Stimulated activated CD8-positive, alpha-beta memory T cell treated with anti-CD3 and anti-CD28 coated beads, Interleukin-7, amount 100 ng/mL, for 1 hour (primary cell): ENCODE measurements at places on chromosomes 5 and 9.

GRCh38 chr9:129919277-129919676 lies 84.0 kb downstream of the USP20 start:
- DNase-seq, result no peak

DNA sequence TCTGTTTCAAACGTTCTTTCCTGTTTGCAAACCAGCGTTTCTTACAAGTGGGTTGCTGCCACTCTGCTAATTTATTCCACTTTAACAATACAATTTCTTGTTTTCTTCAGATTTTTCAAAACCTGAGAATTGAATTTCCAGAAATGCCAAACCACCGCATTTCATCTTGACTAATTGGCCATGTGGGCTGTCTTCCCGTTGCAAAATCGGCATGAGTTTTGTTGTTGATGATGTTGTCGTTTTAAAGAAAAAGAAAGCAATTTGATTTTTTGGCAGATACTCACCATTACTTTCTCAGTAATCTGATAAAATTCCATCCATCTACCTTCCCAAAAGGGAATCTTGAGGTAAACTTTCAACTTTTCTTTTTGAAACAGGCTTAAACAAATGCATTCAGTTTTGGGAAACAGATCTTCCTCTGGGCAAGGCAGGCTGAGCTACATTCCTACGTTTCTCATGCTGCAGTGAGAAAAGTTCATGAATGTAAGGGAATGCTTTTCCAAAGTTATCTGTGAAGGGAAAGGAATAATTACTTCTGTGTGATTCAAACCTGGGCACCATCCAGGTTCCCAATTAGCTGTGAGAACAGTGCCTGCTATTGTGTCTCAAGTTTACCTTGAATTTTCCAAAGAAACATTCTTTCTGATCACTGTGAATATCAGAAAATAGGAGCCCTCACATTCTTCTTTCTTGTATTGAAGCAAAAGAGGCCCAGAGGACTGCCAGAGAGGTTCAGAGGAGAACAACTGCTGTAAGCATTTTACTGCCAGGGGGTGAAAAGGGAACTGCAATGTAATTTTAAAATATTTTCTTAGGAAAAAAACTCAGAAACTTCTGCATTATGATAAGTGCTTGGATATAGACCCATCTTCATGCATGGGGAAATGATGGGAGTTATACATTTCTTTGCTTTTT lies 100.7 kb upstream of the TUT7 start:
- DNase-seq, result no peak

- DNase-seq, result no peak
Measured at GRCh38 chr9:26727471-26727870, 165.1 kb downstream of the CAAP1 start.

GRCh38 chr5:78102500-78102899 lies 192.0 kb downstream of the AP3B1 start:
- DNase-seq, result no peak

GRCh38 chr5:31464081-31464480 lies 67.8 kb downstream of the DROSHA start:
- no peak for DNase-seq

- no peak for DNase-seq
Measured at GRCh38 chr5:163135849-163136248, 301.5 kb upstream of the CCNG1 start.

DNA sequence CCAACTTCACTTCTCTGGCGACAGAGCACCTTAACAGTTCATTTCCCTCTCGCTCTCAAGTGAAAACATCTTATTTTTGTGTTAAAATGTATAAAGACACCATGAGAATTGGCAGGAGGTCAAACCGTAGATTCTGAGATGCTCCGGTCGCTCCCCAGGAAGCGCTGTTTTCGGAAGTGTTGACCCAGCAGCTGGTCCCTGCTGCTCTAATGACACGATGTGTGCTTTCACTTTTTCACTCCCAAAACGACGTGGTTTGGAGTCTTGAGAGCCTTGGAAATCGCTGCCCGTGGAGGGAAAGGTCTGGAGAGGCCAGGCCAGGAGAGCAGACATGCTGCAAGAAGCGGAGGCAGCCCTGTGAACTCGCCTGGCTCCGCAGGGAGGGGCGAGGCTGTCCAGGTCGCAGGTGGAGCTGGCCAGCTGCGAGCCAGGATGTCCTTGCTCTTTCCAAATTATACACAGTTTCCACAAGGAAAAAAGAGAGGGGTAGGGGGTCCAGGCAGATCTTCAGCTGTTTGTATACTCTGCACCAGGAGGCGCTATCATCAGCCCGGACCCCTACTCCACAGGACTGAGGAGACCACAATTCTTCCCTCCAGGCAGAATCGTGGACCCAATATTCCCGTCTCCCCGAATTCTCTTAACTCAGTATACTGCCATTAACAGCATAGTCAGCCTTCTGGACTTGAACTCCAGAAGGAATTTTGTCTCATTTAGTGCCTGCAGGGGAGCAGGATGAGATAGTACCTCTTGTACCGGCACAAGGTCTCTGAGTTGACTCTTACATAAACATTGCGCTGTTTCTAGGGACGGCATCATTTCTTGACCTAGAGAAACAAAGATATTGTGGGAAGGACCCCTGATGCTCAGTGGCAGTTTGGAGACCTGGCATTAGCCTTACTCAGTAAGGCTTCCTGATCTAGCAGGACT lies 248.6 kb upstream of the ANKRD55 start:
- DNase-seq, result no peak

DNA sequence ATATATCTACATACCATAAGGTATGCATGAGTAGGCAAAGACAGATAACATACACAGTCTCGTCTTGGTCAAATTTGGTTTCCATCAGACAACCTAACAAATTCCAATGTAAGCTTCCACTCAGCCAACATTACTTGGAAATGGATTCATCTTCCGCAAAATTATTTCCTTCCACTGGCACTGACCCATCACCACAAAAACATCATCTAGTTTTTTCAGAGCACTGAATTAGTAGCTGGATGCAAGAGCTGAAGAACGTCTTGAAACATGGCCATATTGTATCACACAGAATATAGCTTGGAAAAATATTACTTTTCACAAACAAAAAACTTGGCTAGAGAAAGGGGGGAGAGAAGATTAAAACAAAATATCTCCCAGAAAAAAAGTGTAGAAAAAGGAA lies 73.5 kb downstream of the EFNA5 start:
- no peak for DNase-seq

DNA sequence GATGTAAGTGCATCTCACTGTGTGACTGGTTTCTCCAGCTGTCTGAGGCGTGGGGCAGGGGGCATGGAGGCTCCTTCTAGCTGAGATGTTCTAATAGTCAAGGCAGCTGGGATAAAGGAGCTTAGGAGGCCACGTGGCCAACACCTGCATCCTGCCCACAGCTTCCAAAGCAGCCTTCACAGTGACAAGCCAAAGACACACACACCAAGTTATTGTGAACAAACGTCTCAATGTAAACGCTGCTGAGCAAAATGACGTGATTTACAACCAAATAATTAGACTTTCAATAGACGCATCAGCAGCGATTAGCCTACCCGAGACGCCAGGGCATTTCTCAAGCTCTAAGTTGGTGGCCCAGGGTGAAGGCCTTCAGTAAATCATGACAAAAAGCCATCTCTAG lies 23.2 kb upstream of the SLC25A51 start:
- no peak for DNase-seq

- DNase-seq, result no peak
Measured at GRCh38 chr9:93164085-93164484, 19.9 kb upstream of the WNK2 start.

- DNase-seq, result no peak
Measured at GRCh38 chr9:96491079-96491879, 41.3 kb downstream of the HABP4 start.

DNA sequence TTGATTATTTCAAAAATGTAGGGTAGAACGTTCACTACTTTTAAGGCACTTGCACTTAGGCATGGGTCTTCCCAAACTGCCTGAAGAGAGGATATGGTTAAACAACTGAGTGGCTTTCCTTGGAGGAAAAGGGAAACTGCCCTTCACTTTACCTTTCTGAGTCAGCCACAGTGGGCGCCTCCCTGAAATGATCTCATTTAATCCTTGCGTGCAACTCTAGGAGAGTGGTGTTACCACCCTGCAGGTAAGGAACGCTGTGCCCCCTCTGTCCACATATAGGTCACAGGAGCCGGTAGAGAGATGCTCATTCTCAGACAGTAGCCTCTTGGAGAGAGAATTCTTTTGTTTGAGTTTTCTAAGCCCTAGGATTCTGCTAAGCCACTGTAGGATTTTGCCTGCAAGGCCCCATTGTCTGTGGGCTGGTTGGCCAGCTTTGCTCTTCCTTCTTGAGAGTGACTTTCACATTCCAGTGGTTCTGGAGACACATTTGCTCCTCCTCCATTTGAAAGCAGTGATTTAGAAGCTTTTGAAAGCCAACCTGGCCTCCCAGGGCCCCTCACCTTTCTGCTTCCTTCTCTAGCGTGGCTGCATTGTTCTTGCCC lies 110.3 kb upstream of the CTSL start:
- DNase-seq, result no peak

GRCh38 chr9:135305546-135306180 lies 173.9 kb upstream of the PPP1R26 start:
- DNase-seq, result no peak

DNA sequence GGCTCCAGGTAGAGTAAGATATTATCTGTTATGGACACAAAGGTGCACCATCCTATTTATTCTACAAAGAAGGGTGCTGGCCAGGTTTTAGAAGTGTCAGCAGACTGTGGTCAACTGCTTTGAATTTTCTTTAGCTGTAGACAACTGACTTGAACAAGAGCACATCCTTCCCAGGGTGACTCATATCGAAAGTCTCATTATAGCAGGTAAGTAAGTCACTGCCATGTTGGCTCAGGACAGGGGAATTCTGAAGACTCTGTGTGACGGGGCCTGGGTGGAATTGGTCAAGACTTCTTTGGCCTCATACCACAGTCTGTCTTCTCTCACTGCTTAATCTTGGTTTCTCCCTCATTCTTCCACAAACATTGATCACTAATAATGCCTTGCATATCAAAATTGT lies 214.5 kb upstream of the CDH9 start:
- no peak for DNase-seq

DNA sequence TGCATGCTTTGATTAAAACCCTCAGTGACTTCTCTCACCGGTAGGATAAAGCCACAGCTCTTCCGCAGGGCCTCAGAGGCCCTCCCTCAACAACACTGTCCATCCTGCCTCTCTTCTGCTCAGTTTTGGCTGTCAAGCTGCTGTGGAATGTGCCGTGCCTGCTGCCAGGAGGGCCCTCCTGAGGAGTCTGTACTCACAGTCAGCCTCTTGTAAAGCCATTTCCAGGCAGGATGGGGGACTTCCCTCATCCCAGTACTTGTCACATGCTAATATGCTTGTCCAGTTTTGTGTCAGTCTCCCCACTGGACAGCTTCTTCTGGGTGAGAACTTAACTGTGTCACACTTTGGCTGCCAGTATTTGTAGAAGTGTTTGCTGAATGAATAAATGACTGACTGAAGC lies 13.9 kb upstream of the DDX41 start:
- no peak for DNase-seq

DNA sequence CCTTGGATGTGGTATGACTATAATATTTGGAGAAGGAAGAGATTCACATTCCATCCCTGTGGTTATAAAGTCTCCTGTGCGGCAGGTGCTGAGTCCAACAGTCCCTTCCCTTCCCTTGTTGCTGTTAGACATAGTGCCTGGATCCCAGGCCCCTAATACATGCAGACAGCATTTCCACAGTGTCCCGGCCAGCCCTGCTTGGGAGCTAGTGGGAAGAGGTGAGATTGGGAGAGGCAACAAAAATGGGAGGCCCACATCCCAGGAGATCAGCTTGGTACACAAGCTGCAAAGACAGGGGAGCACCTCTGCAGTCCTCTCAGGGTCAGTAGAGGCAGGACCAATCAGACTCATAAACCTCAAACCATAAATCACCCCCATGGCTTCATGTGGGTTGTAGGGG lies 3.3 kb upstream of the NEURL1B start:
- no peak for DNase-seq

- DNase-seq, result no peak
Measured at GRCh38 chr5:163532171-163533084, 27.0 kb downstream of the MAT2B start.

DNA sequence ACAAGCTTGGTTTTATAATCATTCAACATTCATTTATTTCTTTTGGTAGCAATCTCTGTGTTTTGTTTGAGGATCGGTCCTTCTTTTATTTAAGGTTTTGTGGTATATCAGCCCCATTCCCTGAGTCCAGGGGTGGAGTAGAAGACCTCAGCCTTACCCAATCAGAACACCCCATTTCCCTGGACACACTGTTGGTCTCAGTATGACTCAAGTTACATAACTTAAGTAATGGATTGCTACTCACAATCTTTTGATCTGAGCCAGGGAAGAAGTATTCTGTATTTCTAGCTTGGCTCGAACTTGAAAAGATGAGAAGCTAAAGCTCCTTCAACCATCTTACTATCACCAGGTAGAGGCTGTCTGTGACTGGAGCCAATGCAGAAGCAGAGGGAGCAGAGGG lies 175.2 kb upstream of the HAPLN1 start:
- no peak for DNase-seq

DNA sequence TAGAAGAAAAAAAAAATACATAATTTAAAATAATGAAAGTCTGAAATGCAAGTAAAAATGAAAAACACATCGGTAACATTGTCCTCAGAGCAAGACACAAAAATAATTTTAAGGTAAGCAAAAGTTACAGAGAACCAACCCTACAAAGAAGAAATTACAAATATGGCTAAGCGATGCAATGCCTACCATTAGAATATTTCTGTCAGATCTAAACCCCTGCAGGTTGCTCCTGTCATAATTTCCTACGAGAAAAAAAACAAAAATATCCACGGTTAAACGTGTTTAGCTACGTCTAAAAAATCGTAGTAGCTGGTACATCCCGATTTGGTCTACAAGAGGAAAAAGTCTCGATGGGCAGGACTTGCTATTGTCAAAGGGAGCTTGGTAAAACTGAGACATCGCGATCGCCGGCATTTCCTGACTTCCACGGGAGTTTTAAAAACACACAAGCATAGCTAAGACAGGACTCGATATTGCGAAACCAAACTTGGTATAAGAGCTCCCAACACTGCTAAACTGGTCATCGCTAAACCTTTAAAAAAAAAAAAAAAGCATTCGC lies 1.1 kb upstream of the ANXA2R start:
- no peak for DNase-seq
